ACHN (cell line): ENCODE measurements at places on chromosomes 13 and 19.
A peak's percentile ranks its signal among the peaks of the same experiment; 100 is the strongest.

DNA sequence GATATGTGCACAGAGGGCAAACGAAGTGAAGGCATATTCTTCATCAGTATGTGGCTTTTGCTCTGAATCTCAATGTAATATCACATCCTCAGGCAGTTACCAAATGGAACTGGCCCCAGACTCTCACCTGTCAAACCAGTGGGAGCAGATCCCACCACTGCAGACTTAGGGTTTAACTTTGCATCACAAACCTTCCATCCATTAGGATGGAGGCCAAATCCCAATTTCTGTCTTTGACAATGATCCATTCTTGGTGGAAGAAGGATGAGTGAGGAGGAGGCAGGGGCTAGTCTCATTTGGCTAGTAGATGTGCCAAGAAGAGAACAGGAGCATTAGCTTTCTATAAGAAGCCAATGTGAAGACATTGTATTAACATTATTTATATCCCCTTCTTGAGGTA is 413.5 kb upstream of the SPRY2 start:
- no peak for DNase-seq

DNA sequence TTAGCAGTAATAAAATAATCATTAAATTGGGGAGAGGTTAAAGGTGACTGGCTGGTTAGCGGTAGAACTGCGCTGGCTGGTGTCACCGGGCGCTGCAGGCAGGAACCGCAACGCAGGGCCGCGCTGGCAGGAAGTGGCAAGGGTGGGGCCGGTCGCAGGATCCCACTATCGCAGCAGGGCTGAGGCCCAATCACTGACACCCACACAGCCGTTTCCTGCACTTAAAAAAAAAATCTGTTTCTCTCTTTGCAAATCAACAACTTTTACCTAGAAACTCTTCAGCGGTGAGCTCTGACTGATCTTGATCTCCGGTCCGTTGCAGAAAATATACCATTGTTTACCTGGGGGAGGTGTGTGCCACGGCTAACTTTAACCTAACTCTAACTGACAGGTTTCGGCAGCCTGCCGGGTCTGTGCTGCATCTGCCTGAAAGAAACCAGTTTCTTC is 46.9 kb downstream of the KLF2 start:
- no peak for DNase-seq

- DNase-seq, result no peak
These were observed 79.4 kb upstream of the MCF2L start for GRCh38 chr13:112889351-112890290.

- DNase-seq, result no peak
These were observed 863 bp downstream of the AURKC start for GRCh38 chr19:57231686-57232085.

DNA sequence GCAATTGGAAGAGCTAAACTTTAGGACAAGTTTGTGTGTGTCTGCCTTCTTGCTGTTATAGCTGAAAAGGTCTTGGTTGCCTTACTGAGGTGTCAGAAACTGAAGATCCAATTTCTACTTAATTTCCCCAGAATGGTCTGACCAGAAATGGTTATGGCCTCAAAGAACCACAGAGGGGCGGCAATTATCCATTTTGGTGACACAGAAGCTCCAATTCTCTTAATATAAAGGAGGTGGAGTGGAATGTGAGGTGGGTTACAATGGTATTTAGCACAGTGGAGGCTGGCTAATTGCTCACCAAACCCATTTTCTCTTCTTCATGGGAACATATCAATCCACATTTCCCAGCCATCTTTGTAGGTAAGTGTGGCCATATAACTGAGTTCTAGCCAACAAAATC is 1157.2 kb downstream of the OLFM4 start:
- no peak for DNase-seq

GRCh38 chr13:48194379-48194754 is 38.6 kb upstream of the ITM2B start:
- DNase-seq, result no peak

GRCh38 chr19:39401549-39402345 is 4.9 kb upstream of the ZFP36 start:
- DNase-seq, result peak; percentile 35

DNA sequence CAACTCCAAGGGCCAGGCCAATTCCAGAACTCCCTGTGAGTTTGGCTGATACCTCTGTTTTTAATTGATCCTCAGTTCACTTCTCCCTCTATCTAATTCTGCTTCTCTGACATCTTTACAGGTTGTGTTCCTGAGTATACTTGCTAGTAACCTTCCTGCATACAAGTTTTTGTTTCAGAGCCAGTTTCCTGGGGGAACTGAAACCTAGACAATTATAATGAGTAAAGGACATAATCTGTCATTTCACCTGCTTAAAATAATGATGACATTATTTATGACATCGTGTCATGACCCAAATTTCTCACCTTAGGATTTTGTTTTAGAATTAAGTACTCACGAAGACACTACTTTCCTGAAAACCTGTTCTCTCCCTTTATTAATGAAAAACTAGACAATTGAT is 12.5 kb upstream of the MYCBP2 start:
- DNase-seq, result no peak

- peak; percentile 52 for DNase-seq
These were observed at the start of gene EML2 for GRCh38 chr19:45638930-45639729. Gene EML2, minus strand, starts transcription at chr19:45639397. Its CDS starts 21 bp downstream, at chr19:45639376.

DNA sequence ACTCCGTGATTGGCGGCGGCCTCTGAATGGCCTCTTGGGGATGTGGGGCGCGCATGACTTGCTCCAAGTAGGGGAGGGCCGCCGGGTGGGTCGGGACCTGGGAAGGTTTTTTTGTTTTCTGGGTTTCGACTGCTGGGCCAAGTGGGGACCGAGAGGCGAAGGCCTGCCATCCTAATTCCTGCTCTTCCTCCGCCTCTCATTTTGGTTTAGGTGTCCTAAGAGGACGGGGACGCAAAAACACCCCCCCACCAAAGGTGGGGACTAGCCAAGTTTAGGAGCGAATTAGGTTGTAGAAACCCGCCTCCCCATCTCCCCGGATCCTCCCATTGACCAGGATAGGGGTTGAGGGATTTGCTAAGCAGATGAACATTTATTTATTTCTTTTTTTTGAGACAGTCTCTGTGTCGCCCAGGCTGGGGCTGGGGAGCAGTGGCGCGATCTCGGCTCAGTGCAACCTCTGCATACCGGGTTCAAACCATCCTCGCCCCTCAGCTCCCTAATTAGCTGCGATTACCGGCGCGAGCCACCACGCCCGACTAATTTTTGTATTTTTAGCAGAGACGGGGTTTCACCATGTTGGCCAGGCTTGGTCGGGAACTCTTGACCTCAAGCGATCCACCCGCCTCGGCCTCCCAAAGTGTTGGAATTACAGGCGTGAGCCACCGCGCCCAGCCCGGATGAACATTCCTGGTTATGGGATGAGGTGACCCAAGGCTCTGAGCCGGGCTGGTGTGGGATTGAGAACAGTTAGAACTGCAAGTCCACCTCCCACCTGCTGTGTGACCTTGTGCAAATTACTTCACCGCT is 838 bp downstream of the PPP2R1A start:
- peak; percentile 32 for DNase-seq

GRCh38 chr13:25207291-25207810 is 35.3 kb upstream of the AMER2 start:
- DNase-seq, result no peak

DNA sequence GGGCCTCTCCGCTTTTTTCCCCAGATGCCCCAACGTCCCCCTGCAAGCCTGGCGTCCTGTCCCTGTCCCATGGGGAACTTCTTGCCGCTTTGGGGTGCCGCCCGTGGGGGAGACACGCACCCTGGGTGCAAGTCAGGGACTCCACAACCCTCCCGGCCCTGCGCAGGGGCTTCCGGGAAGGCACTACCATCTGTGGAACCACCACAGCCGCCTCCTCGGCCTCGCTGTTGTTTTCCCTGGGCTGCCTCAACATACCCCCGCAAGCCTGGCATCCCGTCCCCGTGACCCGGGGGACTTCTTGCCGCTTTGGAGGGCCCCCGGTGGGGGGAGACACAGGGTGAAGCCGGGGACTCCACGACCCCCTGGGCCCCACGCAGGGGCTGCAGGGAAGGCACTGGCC is 238.4 kb downstream of the TUBA3C start:
- no peak for DNase-seq

GRCh38 chr13:27170221-27170515 is 1.4 kb downstream of the USP12 start:
- no peak for DNase-seq

GRCh38 chr19:29606420-29606747 is 301 bp downstream of the POP4 start:
- DNase-seq, result no peak

- no peak for DNase-seq
These were observed 27.4 kb downstream of the ZNF20 start for GRCh38 chr19:12112701-12113100.
